ENCODE measurements at places on chromosomes 5 and 9.

DNA sequence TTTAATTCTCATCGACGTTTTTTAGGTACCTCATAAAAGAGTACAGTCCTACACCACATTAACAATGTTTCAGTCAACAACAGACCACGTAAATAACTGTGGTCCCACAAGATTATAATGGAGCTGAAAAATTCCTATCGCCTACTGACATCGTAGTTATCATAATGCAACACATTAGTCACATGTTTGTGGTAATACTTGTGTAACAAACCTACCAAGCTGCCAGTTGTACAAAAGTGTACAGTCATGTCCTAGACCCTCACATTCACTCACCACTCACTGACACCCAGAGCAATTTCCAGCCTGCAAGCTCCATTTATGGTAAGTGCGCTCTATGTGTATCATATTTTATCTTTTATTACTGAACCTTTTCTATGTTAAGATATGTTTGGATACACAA lies 16.8 kb downstream of the GNAQ start:
- DNase-seq = no peak

- DNase-seq = no peak
These were observed 45.1 kb upstream of the IL13 start for GRCh38 chr5:132612846-132613245.

- no peak for DNase-seq
These were observed 85.8 kb downstream of the DAP start for GRCh38 chr5:10675177-10675700.

GRCh38 chr9:106420511-106420944 lies 442.4 kb upstream of the ZNF462 start:
- DNase-seq = no peak

- no peak for DNase-seq
These were observed 25.3 kb downstream of the PHF2 start for GRCh38 chr9:93601666-93602065.

DNA sequence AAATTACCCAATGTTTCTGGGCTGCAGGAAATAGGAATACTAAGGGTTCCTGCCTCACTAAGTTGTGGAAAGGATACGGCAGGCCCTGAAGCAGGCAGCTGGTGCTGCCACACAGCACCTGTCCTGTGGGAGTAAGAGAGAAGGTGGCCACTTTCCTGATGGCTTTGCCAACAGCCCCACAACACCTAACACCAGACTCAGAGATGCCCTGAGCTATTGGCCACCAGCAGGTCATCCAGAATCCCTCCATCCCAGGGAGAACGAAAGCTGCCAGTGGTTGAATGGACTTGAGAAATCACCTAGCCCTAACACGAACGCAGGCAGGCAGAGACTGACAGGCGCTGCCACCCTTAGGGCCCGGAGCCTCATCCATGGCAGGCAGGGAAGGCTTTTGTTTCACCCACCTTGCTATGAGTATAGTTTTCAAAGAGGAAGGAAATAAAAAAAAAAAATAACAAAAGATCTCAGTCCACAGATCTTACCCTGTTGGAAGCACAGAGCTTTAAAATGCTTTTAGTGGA lies 82.2 kb downstream of the DCP2 start:
- no peak for DNase-seq

DNA sequence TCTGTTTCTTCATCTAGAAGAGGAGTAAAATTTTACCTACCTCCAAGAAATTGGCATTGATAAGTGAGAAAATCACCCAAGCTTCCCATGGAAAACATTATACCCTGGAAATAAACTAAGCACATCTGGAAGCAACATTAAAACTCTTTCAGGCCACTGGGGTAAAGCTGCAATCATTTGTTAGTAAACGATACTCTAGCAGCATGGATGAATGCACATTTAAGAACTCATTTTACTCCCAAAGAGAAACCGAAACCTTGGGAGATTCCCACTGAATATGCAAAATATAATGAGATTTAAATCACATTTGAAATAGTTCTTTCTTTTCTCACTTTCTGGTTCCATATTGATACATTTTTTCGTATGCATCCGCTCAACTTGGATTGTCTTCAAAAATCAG lies 467.5 kb downstream of the EFNA5 start:
- no peak for DNase-seq

GRCh38 chr9:38048316-38048969 lies 20.6 kb downstream of the SHB start:
- no peak for DNase-seq

DNA sequence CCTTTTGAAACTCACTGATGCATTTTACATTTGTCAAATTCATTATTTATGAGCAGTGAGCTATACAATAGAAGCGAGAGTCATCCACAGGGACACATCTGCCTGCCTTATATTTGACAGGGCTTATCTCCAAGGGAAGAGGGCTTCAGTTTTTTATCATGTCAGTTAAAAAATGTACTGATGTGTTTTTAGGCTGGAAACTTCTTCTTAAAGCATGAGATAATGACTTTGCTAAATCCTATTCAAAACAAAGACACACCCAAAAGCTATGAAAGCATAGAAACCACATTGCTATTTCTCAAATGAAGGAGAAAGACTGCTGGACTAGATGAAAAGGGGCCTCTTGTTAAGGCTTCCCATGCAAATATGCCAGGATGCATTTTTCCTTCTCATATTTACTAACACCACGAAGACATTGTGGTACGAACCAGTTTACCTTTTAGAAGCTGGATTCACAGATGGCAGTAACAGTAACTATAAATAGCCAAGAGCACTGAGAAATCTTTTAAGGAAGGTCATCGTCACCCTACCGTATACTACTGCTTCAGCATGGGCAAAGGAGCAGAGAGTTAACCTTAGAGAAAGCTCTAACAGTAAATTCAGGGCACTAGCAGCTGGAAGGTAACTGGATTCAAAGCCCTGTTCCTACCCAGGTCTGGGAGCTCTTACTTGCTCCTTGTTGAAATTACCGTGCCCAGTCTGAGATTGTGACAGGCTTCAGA lies 86.3 kb upstream of the IFNK start:
- no peak for DNase-seq

DNA sequence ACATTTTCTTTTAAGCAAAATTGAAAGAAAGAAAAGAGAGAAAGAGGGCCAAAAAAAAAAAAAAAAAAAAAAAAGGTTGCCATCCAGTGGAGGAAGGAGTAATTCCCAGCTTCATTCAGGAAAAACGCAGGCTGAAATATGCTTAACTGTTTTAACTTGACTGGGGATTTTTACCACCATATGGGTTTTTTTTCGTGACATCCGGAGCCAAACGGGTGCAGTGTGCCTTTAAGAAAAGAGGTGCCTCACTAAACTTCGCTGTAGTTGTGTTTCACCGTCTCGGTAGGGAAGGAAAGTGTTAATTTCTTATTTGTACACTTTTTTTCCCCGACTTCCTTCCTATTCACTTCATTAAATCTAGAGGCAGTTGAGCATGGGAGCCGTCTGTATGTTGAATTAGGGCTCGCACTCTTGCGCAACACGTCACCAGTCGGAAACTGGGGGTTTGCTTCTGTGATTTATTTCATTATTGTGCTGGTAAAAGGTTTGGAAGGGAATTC lies 143.0 kb downstream of the SMARCA2 start:
- DNase-seq = no peak

DNA sequence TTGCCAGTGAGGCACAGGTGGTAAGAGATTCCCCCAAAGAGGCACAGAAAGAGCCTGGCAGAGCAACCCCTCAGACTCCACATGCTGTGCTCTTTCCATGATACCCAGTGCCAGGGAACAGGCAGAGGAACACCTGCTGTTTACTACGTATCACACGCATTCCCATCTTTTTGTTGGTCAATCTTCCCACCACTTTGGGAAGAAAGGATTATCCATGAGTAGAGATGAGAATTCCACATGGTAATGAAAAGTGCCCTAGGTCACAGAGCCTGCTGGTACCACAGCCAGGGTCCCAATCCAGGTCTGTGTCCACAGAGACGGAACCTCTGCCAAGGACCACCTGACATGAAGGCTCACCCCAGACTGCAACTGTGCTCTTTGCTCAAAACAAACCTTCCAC lies 86.6 kb downstream of the LHFPL2 start:
- DNase-seq = no peak

GRCh38 chr9:123475407-123475806 lies 119.4 kb downstream of the CRB2 start:
- DNase-seq = no peak

DNA sequence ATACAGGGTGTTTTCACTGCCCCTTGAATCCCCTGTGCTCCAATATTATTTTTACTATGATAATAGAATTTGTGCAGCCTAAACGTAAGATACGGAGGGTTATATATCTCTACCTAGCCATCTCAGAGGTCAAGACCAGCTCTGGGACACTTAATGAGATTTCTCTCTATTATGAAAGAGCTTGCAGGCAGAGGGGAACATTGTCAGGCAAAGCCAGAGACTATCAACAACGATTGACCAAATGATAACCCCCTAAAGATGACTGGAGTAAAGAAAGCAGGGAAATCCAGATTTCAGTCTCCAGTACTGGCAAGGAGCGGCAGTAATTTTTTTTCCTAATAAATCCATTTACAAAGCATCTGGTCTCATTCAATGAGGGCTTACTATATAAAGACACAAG lies 59.8 kb upstream of the LPAR1 start:
- DNase-seq = no peak

DNA sequence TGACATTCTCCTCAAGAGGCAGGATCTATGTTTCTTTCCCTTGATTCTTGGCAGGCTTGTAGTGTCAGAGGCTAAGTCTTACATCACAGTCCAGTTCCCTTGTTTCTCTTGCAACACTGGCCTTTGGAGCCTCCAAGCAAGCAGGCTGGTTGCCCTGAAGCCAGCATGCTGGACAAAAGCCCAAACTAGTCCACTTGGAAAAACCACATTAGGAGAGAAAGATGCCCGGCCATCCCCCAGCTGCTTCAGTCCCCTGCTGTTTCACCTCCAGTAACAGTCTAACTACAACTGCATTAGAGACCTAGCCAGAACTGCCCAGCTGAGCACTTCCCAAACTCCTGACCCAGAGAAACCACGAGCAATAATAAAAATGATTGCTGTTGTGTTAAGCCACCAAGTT lies 87.6 kb downstream of the ADAMTS6 start:
- no peak for DNase-seq

DNA sequence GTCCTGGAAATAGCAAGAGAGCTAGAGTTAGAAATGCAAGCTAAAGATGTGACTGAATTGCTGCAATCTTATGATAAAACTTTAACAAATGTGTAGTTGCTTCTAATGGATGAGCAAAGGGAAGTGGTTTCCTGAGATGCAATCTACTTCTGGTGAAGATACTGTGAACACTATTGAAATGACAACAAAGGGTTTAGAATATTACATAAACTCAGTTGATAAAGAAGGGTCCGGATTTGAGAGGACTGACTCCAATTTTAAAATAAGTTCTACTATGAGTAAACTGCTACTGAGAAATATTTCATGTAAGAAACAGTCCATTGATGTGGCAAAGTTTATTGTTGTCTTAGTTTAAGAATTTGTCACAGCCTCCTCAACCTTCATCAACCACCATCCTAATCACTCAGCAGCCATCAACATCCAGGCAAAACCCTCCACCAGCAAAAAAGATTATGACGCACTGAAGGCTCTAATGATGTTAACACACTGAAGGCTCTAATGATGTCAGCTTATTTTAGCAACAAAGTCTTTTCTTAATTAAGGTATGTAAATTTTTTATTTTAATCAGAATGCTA lies 376.2 kb downstream of the CDH10 start:
- no peak for DNase-seq

DNA sequence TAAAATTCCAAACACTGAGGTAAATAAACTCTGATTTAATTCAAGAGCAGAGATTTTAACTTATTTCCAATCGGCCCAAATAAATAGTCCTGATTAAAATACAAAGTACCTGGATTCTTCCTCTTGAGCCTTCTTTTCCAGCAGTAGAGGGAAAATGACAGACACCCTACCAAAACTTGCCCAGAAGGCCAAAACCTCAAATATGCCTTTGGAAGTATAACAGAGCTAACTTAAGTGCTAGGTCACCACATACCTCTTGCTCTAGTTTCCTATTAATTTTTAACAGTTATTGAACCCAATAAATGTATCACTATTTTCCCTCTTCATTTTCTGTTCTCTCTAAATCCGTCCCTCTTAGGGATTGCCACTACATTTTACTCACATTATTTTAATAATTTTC lies 1.4 kb downstream of the BAAT start:
- no peak for DNase-seq

GRCh38 chr9:13088720-13089427 lies 190.6 kb downstream of the MPDZ start:
- no peak for DNase-seq

- DNase-seq = no peak
These were observed 1662.4 kb upstream of the ACO1 start for GRCh38 chr9:30722065-30722464.

DNA sequence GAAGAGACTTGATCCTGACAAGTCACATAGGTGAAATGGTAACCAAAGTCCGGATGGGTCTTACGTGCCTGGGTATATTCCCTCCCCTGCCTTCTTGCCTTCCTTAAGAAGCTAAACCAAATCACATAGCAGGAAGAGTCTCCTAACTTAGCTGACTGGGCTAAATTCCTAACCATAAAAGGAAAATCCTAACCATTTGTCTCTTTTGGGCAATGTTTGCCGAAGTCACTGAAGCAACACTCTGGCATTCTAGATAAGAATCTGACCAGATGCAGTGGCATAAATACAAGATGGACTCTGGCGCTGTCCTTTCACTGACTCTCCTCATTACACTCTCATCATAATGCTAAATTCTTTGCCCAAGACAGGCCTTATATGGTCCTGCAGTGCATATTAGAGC lies 625.5 kb upstream of the RORB start:
- DNase-seq = no peak

DNA sequence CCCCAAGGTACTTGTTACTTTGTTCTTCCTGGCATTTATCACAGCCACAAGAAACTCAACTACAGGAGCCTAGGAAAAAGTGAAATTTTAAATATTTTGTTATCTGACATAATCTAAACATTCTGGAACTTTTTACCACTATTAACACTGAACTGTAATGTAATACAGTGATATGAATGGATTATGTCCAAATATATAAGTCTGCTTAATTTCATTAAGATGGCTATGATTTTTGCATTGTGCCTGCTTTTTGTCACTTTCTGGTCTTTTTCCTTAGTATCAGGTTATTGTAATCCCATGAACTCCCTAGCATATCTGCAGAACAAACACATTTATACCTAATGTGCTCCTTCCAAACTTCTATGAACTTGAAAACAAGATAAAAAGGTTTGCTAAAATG lies 35.8 kb downstream of the PJA2 start:
- no peak for DNase-seq

DNA sequence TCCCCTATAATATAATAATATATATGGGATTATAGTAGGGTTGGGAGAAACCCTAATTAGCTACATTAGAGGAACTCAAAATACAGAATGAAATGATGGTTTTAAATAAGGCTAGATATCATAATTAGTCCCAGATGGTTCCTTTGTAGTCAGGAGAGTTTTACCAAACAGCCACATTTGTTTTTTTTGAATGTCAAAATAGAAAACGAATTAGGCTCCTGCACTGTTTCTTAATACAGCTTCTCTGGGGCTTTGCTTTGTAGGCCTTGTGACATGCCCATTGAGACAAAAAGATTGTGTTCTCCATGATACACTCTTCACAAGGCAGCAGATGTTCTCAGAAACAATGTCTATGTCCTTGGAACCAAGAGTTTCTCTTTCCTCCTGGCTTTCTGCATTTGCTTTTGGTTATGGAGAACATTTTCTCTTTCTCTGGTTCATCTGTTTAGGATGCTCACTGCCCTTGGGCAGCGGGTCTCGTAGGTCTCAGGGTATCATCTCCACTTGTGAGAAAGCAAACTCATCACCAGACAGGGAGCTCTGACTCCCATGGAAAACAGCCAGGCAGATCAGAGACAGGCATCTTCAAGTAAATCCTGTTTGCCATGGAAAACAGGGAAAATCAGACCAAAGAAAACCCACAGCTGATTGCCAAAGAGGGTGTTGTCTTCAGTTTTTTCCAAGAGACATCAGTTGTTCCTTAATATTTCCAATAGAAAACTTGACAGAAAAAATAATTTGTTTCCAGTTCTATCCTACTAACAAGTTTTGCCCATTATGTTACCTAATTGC lies 54.1 kb upstream of the RPS23 start:
- DNase-seq = no peak
